ENCODE measurements at places on chromosomes 12 and 14. TPM values are rescaled to one million over a fixed set of nuclear protein-coding genes. Genes with fewer than 3 reads are reported as not detected.

- no peak for DNase-seq
- no peaks in the 10 kb centered on the region for H3K4me1 ChIP-seq
- no peak overlapping the region for H3K27ac ChIP-seq
- no peaks in the 10 kb centered on the region for H3K36me3 ChIP-seq
- H3K27me3 ChIP-seq: no peaks in the 10 kb centered on the region
- H3K4me3 ChIP-seq: no peak overlapping the region
These were observed 17.2 kb upstream of the PSMC1 start for GRCh38 chr14:90239139-90239538.

GRCh38 chr12:113504917-113505316, 33.2 kb upstream of the LHX5 start:
- H3K36me3 ChIP-seq: no peaks in the 10 kb centered on the region
- no peak for DNase-seq
- H3K27me3 ChIP-seq: no peaks in the 10 kb centered on the region
- no peaks in the 10 kb centered on the region for H3K4me1 ChIP-seq
- no peak overlapping the region for H3K4me3 ChIP-seq

FLVCR2 gene
- total RNA-seq: 2.9 TPM

CLEC4C gene
- total RNA-seq: not detected

DNA sequence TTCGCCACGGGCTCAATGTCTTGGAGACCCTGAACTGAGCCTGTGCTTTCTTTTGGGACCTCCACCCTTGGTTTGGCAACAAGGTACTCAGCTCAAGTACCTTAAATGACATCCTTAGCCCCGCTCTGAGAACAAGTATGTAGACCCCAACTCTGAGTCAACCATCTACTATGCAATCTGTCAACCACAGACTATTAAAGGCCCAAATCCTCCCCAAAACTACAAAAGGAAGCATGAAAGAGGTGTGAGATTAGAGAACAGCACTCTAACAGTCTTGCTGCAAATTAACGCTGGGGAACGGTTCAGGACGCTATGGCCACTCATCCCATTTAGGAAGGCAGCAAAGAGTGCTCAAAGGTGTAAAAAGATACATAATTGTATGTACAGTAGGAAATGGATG, 52.1 kb downstream of the CCDC88C start:
- no peaks in the 10 kb centered on the region for H3K36me3 ChIP-seq
- no peaks in the 10 kb centered on the region for H3K27me3 ChIP-seq

KLHL33 gene
- total RNA-seq: 1.3 TPM

Data from uterus (tissue), 4 donors.